ENCODE measurements at places on chromosomes 2 and 18. TPM values are rescaled to one million over a fixed set of nuclear protein-coding genes. Genes with fewer than 3 reads are reported as not detected.

NCKAP5 gene
- total RNA-seq: not detected

DNA sequence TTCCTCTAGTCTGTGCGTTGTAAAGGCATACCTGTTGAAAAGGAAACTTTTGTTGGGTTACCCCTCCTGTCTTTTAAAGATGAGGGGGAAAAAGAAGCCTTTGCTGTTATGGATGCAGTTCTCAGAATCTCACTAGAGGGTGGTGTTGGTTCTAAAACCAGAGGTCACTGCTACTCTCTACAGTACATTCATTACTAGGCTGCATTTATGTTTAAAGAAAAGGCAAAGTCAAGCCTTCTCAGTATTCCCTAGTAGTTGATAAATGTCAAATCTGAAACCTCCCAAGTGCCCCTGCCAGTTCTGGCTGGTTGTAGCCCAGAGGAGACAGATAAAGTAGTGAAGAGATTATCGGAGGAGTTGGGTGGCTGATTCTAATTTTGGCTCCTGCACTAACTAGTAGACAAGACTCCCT, 1.4 kb upstream of the PLCL1 start:
- peak overlapping the region; percentile 31 for H3K4me3 ChIP-seq
- H3K27ac ChIP-seq: peak overlapping the region; percentile 1
- H3K27me3 ChIP-seq: no peaks in the 10 kb centered on the region
- peak; percentile 32 for DNase-seq
- H3K36me3 ChIP-seq: no peaks in the 10 kb centered on the region
- H3K4me1 ChIP-seq: peaks cover 38% of the 10 kb centered on the region

- H3K27ac ChIP-seq: no peak overlapping the region
- H3K27me3 ChIP-seq: no peaks in the 10 kb centered on the region
- H3K4me3 ChIP-seq: no peak overlapping the region
- H3K4me1 ChIP-seq: no peaks in the 10 kb centered on the region
- H3K36me3 ChIP-seq: peaks cover 57% of the 10 kb centered on the region
Measured at GRCh38 chr2:69322631-69323030, 64.4 kb downstream of the GFPT1 start.

GRCh38 chr18:50151926-50152325, 43.0 kb downstream of the MYO5B start:
- no peaks in the 10 kb centered on the region for H3K36me3 ChIP-seq
- peaks cover 3% of the 10 kb centered on the region for H3K27me3 ChIP-seq
- H3K4me1 ChIP-seq: no peaks in the 10 kb centered on the region

DNA sequence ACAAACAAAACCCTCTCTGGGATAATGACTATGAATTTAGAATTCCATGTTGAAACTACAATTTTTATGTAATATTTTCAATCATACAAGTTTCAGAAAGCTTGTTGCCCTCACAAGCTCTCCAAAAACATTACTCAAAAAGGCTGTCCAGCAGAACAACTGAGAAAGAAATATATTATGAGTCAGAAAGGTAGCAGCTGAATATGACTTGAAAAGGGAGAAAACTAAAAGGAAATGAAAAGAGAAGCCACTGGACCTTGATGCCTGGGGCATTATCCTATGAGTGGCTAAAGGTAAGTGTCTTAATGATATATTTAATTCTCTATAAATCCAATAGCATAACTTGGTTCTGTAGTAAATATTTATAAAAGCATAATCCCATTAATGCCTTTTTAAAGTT, 61.8 kb downstream of the NXPH2 start:
- H3K27ac ChIP-seq: no peak overlapping the region
- no peaks in the 10 kb centered on the region for H3K27me3 ChIP-seq
- H3K36me3 ChIP-seq: no peaks in the 10 kb centered on the region

DNA sequence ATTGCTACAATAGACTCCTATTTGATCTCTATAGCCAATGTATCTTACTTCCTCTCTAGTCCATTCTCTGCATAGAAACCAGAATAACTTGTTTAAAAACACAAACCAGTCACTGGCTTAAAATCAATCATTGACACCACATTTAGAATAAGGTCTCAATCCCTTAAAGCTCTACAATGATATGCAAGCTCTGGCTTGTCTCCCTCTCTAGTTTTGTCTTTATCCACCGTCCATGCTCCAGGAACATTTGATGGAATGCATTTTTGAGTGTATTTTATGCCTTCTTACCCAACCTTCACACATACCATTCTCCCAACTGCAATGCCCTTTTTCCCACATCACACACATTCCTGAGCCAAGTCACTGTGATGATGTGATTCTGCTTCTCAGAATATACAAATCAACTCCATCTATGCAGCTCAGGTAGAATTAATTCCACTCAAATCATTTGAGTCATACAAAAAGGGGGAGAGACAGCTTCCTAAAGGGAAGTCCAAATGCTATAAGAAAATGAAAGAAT, 1107.2 kb downstream of the DPP10 start:
- no peaks in the 10 kb centered on the region for H3K27me3 ChIP-seq
- peaks cover 4% of the 10 kb centered on the region for H3K36me3 ChIP-seq
- H3K4me3 ChIP-seq: no peak overlapping the region
- H3K4me1 ChIP-seq: no peaks in the 10 kb centered on the region
- no peak overlapping the region for H3K27ac ChIP-seq
- DNase-seq: no peak

DNA sequence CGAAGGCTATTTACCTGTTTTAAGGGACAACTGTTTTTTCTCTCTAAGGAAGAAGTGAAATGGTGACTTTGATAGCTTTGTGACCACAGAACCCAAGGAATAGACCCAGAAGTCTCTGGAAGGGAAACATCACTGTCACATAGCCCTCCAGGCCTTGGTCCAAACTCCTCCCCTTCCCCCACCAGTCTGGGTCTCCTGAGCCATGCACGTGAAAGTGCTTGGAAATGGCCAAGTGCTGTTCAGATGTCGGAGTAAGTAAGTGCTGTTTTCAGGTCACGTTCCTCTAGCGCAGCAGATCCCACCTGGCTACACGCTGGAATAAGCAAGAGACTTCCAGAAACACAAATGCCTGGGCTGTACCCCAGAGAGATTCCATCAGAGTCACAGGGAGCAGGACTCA, 73.0 kb upstream of the AFF3 start:
- H3K27me3 ChIP-seq: no peaks in the 10 kb centered on the region
- H3K27ac ChIP-seq: no peak overlapping the region
- H3K4me1 ChIP-seq: no peaks in the 10 kb centered on the region
- H3K36me3 ChIP-seq: no peaks in the 10 kb centered on the region
- no peak for DNase-seq

- H3K4me3 ChIP-seq: no peak overlapping the region
- H3K27ac ChIP-seq: no peak overlapping the region
- no peaks in the 10 kb centered on the region for H3K36me3 ChIP-seq
- H3K4me1 ChIP-seq: no peaks in the 10 kb centered on the region
- H3K27me3 ChIP-seq: peaks cover 41% of the 10 kb centered on the region
Measured at GRCh38 chr2:65701191-65701590, 268.8 kb upstream of the SPRED2 start.

DNA sequence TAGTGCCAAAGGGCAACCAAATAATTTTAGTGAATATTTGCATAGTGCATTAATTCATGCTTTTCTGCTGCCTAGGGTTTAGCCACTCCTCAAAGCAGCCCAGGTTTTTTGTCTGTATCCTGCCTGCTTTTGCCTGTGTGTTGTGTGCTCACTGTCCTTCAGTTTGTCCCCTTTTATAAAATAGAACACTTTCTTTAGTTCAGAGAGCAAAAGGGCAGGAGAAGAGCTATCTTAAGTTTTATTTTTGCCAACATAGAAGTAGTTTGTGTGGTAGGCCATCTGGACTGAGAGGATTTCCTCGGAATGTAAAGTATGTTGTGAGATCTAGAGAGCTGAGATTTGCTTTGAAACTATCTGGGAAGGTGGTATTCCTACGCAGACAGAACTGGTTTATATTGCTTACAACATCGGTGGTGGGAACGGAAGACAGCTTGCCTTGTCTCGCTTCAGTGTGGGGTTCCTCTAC, 64.9 kb downstream of the EML4 start:
- peaks cover 31% of the 10 kb centered on the region for H3K4me1 ChIP-seq
- no peak for DNase-seq
- no peak overlapping the region for H3K4me3 ChIP-seq
- no peaks in the 10 kb centered on the region for H3K36me3 ChIP-seq

All from naive thymus-derived CD8-positive, alpha-beta T cell (primary cell).